Activated T-cell treated with anti-CD3 and anti-CD28 coated beads for 4 hours (primary cell): ENCODE measurements at places on chromosomes 12 and 14.

DNA sequence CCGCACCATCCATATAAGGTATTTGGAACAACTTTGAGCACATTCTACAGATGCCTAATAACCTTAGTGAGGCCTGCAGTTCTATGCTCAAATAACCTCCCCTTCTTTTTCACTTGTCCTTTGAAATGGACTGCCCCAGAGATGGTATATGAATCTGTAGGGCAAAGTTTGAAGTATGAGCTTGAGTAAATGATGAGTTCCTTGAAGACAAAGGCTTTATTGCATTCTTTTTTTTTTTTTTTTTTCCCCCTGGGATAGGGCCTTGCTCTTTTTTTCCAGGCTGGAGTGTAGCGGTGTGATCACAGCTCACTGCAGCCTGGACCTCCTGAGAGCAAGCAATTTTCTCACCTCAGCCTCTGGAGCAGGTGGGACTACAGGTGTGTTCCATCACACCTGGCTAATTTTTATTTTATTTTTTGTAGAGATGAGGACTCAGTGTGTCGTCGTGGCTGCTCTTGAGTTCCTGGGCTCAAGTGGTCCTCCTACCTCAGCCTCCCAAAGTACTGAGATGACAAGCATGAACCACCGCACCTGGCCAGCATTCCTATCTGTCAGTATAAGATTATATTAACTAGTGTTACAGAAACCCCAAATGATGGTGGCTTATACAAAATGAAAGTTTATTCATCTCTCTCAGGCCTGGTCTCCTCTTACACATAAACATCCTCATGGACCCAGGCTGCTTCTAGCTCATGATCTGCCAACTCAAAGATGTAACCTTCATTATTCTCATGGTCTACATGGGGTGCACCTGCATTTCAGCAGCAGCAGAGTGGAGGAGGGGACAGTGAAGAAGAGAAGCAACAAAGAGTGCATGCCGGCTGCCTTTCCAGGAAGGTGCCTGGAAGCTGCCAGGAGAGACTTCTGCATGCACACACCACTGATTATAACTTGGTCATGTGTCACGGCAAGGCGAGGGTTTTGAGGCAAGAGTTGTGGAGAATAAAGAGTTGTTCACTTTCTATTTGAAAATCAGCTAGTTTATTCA is 101.4 kb downstream of the DUSP16 start:
- DNase-seq: no peak

GRCh38 chr12:97537501-97537900 is 74.9 kb downstream of the RMST start:
- DNase-seq: no peak

DNA sequence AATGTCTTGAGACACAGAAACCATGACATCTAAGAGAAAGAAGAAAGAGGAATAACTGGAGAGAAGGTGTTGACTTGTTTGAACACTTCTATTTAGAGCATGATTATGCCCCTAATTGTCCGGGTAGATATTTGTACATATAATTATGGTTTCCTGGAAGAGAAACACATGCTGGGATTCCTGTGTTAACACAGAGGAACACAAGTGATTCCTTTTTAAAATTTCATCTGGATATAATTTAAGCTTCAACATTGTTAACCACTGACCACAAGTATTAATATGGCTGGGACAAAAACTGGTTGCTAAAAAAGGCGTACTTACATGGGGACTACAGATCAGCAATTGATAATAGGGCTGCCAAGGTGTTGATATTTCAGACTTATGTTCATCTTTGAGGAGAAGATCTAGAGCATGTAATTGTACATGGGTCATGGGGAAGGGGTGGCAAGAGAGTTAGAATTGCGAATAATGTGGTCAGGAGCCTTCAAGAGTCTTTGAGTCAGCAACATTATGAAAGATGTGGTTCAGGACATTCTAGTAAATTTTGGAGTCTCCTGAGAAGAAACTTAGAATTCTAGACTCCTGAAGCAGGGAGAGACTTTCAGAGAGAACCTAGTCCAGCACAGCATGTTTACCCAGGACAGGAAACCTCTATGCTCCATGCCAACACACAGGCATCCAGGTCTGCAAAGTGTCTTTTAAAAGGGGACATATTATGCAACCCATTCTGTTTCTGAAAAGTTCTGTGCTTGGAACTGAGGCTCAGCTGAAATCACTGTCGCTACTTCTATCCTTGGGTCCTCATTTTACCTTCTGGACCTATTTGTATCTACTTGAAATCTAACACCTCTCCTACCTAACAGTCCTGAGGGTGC is 56.5 kb downstream of the SLC38A1 start:
- DNase-seq: no peak

- DNase-seq: no peak
These were observed 4.5 kb upstream of the SETD1B start for GRCh38 chr12:121799156-121799841.

- no peak for DNase-seq
These were observed 64.7 kb downstream of the IFNG start for GRCh38 chr12:68094645-68095395.

DNA sequence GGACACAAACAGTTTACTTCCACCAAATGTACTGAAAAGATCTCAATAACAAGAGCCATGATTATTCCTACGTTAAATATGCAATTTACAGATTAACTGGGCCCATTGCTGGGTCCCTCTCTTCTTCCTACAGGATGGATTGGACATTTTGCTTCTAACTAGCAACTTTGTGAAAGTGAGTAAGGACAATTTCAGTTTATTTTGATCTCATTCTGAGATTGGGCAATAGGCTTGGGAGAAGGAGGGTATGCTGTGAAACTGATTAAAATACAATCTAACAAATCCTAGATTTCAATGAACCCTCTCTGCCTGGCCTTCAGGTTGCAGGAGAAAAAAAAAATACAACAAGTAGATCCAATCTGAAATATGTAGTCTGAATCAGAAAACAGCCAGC is 121.5 kb downstream of the PRKD1 start:
- no peak for DNase-seq

DNA sequence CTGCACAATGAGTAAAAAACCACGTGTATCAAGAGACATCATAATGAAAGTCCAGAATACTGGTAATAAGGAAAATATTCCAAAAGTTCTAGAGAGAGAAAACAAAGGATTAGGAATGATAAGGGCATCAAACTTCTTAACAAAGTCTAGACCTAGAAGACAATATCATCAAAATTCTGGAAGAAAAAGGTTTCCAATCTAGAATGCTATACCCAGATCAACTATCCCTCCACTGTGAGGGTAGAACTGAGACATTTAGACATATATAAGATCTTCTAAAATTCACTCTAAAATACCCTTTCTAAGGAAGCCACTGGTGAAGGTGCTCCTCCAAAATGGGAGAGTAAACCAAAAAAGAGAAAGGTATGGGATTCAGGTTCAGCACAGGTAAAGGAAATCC is 2.9 kb downstream of the C1RL start:
- DNase-seq: no peak

- DNase-seq: no peak
These were observed 121.9 kb upstream of the SLC38A2 start for GRCh38 chr12:46494424-46494823.

DNA sequence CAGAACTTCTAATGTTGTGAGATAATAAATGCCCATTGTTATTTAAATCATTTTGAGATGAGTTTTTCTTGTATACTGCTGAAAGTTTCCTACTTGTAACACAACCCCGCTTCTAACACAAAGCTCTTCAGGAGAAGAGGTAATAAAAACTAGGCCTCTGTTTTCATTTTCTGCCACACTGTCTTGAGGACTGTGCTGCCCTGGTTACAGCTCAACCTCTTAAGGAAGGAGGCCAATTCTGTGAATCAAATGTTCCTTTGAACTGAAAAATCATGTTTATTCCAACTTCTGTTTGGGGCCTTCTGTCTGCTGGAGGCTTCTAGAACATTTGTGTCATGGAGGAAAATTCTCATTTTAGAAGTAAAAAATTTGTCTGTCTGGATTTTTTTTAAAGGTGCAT is 100.3 kb downstream of the LRIG3 start:
- no peak for DNase-seq

DNA sequence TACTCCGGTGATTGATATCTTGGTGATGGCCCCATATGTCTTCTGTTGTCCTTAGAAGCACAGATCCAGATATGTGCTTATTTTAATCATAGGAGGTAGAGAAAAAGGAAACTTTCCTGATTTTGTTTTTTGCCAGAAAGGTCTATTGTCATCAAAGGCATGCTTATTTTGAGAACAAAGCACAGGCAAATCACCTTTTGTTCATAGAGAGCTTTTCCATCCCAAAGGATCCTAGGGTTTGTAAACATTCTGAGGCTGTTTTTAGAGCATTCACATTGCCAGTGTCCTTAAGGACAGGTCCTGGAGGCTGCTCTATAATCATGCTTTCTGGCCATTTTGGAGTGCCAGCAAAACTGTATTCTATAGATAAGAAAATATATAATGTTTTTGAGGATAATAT is 148.5 kb upstream of the SEL1L start:
- DNase-seq: no peak

- no peak for DNase-seq
These were observed 130.2 kb downstream of the GCH1 start for GRCh38 chr14:54772451-54772881.
